Left ventricle myocardium inferior (tissue), 1 donor: ENCODE measurements at places on chromosomes 2 and 18.

GRCh38 chr2:174794851-174795374 lies 30.6 kb upstream of the CHRNA1 start:
- peaks cover 12% of the 10 kb centered on the region for H3K36me3 ChIP-seq
- H3K27me3 ChIP-seq: no peaks in the 10 kb centered on the region
- no peak overlapping the region for H3K27ac ChIP-seq
- H3K4me3 ChIP-seq: no peak overlapping the region
- DNase-seq: no peak
- H3K4me1 ChIP-seq: no peaks in the 10 kb centered on the region

DNA sequence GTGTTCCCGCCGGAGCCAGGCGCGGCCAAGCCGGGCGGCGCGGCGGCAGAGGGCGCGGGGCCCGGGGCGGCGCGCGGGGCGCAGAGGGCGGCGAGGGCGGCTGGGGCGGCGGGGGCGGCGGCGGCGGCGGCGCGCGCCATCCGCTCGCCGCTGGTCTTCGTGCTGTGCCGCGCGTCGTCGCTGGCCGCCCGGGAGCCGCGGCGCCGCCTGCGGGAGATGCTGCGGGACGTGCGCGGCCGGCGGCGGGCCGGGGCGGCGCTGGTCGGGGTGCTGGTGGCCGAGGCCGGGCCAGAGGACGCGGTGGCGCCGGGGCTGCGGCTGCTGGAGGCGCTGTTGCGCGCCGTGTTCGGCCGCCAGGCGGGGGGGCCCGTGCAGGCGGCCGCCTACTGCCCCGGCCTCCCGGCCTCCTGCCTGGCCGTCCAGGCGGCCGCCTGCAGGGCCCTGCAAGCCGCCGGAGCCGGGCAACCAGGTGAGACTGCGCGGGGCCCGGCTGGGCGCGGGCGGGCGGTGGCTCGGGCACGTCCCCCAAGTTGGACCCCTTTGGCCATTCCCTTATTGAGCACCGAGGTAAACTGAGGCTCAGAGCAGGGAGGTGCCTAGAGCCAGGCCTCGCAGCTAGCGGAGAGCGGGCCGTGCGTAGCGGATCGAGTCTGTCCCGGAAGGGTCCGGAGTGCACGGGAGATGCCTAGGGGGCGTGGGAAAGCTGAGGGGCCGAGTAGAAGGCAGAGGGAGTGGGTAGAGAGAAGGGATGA lies 584 bp downstream of the C2orf72 start:
- peaks cover 95% of the 10 kb centered on the region for H3K27me3 ChIP-seq
- no peak overlapping the region for H3K27ac ChIP-seq
- peak overlapping the region; percentile 49 for H3K4me3 ChIP-seq
- H3K4me1 ChIP-seq: peaks cover 5% of the 10 kb centered on the region

DNA sequence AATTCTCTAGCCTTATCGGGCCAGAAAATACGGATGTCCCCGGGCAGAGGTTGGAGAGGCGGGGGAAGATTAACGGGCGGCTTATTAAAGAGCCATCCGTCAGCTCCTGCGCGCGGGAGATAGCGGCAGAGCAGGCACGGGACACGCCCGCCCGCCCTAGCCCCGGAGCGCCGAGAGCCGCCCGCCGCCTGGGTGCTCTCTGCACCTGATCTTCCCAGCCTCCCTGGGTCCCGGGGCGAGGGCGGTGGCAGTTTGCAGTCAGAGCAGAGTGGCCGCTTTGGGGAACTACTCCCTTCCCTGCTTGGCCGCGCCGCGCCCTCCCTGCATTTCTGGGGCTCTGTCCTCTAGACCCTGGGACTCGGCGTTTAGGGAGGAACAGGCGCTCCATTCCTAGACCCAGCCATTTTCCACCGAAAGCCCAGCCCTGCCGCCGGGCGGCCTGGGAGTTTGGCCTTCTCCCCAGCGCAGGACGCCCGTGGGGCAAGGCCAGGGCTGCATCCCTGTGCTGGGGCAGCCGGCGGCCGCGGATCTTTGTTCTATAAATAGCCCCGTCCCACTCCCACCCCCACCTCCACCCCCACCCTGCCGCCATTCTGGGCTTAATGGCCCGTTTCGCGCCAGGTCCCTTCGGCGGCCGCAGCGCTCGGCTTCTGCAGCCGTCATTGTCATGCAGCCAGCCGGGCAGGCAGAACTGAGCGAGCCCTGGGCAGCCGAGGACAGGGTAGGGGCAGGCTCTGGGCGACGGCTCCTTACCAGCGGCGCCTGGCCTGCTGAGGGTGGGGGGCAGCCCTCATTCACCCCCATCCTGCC lies 6.6 kb downstream of the GAD1 start:
- H3K27ac ChIP-seq: no peak overlapping the region
- peak overlapping the region; percentile 64 for H3K4me3 ChIP-seq
- H3K36me3 ChIP-seq: no peaks in the 10 kb centered on the region
- H3K27me3 ChIP-seq: peaks cover 96% of the 10 kb centered on the region
- H3K4me1 ChIP-seq: peaks cover 50% of the 10 kb centered on the region
- no peak for DNase-seq

DNA sequence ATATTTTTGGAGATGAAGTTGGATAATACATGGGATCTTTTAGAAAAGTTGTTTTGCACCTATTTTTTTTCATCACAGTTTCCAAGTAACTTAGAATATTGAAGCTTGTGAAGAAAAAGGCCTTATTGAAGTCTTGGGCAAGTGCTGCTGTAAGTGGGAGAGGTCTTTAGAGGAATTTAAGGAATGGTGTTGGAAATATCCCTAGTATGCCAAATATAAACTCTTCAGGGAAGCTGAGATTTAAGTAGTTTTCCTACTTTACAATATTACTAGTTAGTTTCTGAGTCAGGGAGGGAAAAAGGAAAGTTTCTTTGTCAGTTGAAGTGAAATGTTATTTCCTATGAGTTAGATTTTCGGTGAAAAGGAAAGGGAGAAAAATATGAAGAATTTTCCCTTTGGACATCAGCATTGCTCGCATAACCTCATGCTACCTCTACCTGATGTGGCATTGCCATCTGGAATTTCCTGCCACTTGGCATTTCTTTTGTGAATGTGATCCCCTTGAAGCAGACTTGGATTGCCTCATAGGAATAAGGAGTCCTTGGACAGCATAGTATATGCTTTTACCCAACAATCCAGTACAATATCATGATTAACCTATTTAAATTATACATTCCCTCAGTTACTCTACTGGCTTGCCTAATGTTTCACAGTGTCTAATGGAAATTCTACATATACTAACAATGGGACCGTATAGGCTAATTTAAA lies 12.1 kb downstream of the PLEKHH2 start:
- no peak for DNase-seq
- no peaks in the 10 kb centered on the region for H3K4me1 ChIP-seq
- H3K4me3 ChIP-seq: no peak overlapping the region
- H3K27me3 ChIP-seq: peaks cover 13% of the 10 kb centered on the region

DNA sequence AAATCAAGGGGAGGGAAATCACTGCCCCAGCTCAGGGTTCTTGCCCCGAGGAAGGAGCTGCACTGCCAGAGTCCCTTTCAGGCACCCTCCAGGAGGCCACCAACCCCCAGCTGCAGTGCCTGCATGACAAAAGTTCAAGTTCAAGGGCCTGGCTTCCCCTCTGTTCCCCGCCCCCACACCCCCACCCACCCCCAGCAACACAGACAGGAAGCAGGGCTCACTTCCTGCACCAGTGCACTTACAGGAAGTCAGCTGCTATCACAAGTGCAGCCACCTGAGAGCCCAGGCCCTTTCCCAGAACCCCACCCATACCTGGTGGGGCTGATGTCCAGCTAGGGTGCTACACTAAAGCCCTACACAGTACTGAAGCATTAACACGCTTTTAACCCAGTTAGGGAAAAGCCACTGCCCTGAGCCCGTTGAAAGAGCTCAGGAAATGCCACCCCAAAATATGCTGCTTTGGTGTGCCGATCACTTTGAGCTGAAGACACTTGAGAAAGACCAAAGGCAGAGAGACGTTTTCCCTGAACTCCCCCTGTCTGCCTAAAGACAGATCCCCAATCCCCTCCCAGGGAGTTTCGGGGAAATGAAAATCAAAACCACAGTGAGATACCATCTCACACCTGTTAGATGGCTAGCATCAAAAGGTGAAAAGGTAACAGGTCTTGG lies 109.9 kb upstream of the CAB39 start:
- no peaks in the 10 kb centered on the region for H3K36me3 ChIP-seq
- no peak for DNase-seq
- no peak overlapping the region for H3K27ac ChIP-seq

DNA sequence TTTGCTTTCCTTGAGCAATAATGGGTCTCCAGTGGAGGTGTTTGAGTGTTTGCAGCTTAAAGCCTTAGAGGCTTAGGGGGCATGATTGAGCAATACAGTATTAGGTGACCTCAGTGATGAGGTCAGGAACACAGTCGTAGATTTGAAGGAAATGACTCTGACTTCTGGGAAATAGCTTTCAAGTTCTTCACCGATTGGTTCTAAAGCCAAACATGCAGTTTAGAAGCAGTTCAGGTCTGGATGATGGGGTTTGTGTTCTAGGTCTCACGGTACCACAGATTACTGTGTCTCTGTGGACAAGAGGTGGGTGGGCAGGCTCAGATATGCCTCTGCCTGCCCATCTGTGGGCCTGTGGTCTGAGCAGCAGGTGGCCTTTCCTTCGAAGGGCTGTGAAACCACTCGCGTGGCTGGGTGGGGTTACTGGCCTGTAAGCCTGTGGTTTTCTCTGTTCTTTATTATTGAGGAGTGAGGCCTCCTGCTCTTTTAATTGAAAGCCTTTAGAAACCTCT lies 7.8 kb downstream of the MTHFD2 start:
- H3K4me1 ChIP-seq: peaks cover 61% of the 10 kb centered on the region
- H3K4me3 ChIP-seq: no peak overlapping the region
- no peak for DNase-seq
- H3K36me3 ChIP-seq: peaks cover 31% of the 10 kb centered on the region

DNA sequence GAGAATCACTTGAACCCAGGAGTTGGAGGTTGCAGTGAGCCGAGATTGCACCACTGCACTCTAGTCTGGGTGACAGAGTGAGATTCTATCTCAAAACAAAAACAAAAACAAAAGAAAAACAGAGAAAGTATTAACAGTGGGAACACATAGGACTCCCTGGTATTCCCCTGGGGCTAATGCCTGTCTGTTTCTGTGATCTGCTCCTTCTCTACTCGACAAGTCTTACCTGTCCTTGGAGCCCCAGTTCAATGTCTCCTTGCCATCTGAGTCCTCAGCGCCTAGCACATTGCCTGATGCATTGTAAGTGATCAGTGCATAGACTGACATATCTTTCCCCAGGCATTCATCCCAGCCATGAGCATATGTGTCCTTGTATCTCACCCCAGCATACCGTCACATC lies 85.8 kb downstream of the ASAP2 start:
- H3K27ac ChIP-seq: no peak overlapping the region
- H3K36me3 ChIP-seq: no peaks in the 10 kb centered on the region
- H3K4me1 ChIP-seq: peaks cover 23% of the 10 kb centered on the region

- H3K27me3 ChIP-seq: no peaks in the 10 kb centered on the region
- DNase-seq: no peak
- no peaks in the 10 kb centered on the region for H3K36me3 ChIP-seq
Measured at GRCh38 chr2:119259296-119259860, 35.7 kb downstream of the STEAP3 start.
